Left ventricle myocardium inferior (tissue), 1 donor: ENCODE measurements at places on chromosomes 12 and 14.

- DNase-seq: no peak
These were observed 335.0 kb downstream of the BCL11B start for GRCh38 chr14:98937021-98937420.

DNA sequence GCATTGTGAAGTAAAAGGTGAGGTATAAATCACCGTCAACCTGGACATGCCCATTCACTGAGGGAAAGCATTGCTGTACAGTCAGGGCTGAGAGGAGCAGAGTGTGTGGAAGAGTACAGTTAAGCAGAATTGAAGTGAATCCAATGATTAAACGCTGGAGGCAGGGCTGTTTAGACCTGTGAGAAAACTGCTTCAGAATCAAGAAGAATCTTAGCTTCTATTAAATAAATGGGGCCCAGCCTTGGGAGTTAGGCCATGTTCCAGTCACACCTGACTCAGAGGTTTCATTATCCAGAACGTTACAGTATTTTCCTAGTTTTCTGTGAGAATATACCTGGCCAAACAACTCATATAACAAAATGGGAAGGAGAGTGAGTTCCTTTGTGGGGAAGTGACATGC lies 86.9 kb downstream of the ATP23 start:
- no peak for DNase-seq

DNA sequence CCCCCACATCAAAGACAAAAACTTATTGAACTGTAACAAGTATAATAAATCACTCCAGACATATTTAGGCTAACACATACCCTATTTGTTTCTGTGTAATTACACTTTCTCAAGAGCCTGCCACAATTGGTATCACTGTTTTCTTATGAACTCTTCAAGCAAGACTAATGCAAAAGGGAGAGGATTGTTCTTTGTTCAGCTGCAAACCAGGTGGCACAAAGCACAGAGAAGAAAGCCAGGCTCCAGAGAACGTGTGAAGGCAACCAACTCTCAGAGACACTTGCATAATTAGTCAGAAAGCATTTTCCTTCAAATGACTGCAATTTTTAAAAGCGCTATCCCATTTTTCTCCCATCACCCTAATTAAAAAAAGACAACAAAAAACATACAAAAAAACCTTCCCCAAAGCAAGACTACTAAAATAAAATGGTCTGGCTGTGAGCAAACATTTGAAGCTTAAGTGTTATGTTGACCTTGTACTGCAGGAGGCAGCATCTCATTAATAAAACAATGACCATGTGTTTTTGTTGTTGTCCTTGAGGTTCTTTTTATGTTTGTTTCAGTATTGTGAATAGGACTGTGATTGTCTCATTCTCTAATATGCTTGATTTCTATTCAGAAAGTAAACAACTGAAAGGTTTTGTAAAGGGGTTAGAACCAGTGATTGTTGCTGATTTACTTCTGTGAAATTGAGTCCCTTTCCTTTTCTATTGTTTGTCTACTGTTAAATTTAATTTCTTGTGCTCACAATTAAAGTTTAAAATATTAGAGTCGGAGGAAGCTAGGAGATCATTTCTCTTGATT lies 452.7 kb upstream of the PDE3A start:
- no peak for DNase-seq

- DNase-seq: no peak
These were observed 26.1 kb downstream of the KCTD10 start for GRCh38 chr12:109450980-109451379.

- DNase-seq: no peak
These were observed 61.2 kb downstream of the FBXL14 start for GRCh38 chr12:1533205-1533601.

- no peak for DNase-seq
These were observed 111.1 kb upstream of the PLEKHA5 start for GRCh38 chr12:19018302-19018970.

GRCh38 chr12:80170915-80171314 lies 71.6 kb downstream of the OTOGL start:
- DNase-seq: no peak

GRCh38 chr12:24975425-24975824 lies 26.5 kb upstream of the BCAT1 start:
- no peak for DNase-seq

GRCh38 chr14:27187136-27187535 lies 589.3 kb upstream of the NOVA1 start:
- no peak for DNase-seq

GRCh38 chr14:24372701-24373416 lies 4.9 kb downstream of the NFATC4 start:
- peak; percentile 69 for DNase-seq

GRCh38 chr12:54393743-54394142 lies 9.2 kb upstream of the ZNF385A start:
- DNase-seq: no peak

GRCh38 chr12:65557438-65558181 lies 266.7 kb upstream of the HMGA2 start:
- DNase-seq: no peak

DNA sequence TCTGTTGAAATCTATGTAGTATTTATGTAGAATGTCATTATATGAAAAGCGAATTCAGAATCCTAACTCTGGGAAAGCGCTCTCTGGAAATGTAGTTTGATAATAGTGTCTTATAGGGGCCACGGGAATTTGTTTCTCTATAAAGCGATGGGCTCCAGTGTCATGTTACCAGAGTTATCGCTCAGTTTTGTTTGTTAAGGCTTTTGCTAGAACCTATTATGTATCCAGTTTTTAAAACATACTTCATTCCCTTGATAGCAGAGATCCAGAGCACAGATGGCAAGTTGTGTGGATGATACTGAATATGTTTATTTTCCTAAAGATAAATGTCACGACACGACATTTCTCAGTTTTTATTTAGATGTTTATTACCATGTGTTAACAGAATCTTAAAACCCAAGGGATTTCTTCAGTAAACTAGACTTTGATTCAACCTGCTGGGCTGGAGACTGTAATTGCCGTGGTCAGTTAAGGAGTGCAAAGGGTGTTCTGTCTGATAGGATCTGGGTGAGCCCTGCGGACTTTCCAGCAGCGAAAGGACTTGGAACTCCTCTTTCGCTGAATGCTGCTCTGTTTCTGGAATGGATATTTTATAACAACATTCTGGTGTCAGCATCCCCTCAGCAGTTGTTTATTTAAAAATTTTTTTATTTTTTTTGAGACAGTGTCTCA lies 1.7 kb upstream of the DNAH10 start:
- no peak for DNase-seq

DNA sequence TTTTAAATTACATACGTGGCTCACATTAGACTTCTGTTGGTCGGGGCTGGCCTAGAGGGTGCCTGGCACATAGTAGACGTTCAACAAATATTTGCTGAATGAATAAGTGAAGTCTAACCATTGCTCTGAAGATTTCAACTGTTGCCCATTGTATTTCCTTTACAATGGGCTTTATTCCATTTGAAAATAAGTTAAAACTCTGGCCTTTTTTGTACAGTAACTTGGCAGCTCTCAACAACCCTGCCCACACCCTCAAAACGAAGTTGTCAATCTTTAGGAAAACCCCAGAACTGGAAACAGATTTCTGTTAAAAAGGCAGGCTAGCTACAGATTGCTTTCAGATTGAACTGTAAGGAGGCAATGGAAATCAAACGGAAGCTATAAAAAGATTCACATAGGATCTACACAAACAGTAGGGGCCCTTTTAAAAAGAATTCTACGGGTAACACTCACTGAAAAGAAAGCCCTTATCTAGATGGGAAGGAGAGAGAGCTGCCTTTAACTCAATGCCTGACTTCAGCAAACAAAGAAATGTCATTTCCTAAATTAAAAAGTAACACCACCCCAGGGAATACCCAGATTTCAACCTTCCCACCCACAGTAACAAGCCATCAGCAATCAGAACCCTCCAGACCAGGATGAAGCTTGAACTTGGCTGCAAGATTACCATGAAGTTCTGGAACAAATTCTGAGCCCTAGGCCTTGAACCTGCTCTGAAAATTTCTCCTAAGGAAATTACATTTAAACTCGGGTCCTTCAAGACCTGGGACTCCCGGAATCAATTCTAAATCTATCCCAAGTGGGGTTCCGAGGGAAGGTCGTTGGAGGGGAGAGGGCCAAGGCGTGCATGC lies 1.4 kb downstream of the WSB2 start:
- DNase-seq: no peak

GRCh38 chr14:22572562-22573058 lies 16.4 kb downstream of the DAD1 start:
- DNase-seq: no peak

GRCh38 chr12:42130672-42131402 lies 13.8 kb downstream of the GXYLT1 start:
- no peak for DNase-seq

GRCh38 chr12:112907415-112908157 lies 824 bp downstream of the OAS1 start:
- no peak for DNase-seq

DNA sequence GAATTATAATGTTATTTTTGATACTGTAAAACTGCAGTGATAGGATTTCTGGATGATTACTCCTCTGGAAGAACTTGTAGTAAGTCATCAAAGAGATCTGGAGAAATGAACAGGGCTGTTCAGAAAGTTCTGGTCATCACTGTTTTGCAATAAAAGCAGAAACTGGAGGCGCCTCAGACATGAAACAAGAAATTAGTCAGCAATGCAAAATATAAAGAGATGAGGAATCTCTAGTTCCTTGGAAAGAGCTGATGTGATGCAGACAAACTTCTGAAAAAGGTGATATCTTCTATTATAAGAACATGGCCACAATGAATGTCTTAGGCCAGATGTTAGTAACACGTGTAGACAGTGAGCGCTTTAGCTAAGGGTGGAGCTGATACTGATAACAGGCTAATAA lies 9.5 kb downstream of the ACIN1 start:
- DNase-seq: no peak

- DNase-seq: no peak
These were observed 215.5 kb downstream of the DPF3 start for GRCh38 chr14:72678356-72678755.

DNA sequence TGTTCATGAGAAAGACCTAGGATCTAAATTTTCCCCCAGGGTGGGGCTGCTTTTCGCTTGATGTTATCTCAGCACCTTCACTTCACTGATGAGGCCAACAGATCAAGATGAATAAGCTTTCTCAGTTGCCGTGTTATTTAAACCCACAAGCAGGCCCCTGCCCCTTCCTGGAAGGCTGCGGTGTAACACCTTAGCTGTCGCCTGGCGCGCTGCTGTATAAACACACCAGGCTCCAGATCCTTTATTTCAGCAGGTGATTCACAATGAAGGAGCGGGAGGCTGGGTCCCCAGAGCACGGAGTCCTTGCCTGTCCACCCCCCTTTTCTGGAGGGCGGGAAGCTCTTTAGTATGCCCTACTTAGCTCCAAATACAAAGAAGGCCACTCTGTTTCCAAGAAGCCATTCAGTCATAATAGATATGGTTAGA lies 515.4 kb downstream of the FUT8 start:
- DNase-seq: no peak

DNA sequence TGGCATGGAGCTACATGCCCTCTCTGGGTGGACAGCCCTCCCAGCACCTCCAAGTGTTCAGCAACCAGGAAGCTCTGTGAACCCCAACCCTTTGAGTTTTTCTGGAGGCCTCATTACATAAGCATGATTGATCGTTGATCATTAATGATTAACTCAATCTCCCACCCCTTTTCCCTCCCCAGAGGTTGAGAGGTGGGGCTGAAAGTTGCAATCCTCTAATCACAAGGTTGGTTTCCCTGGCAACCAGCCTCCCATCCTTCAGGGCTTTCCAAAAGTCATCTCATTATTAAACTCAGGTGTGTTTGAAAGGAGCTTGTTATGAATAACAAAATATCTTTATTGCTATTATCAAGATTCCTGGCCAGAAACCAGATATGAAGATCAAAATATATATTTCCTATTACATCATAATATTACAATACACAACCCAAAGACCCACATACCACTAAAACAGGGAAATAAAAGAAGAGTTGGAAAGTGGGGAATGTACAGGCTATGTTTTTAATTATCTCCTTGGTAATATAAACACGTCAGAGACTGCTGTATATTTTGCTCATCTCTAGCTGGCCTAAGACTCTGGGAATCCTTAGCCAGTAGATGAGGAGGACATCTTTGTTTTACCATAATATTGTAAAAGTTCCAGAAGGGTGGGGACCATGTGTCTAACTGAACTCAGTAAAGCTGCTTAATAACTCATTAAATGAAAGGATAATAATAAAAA lies 73.6 kb downstream of the SSPN start:
- no peak for DNase-seq

- no peak for DNase-seq
These were observed 7.1 kb downstream of the SLC39A5 start for GRCh38 chr12:56236985-56237384.

DNA sequence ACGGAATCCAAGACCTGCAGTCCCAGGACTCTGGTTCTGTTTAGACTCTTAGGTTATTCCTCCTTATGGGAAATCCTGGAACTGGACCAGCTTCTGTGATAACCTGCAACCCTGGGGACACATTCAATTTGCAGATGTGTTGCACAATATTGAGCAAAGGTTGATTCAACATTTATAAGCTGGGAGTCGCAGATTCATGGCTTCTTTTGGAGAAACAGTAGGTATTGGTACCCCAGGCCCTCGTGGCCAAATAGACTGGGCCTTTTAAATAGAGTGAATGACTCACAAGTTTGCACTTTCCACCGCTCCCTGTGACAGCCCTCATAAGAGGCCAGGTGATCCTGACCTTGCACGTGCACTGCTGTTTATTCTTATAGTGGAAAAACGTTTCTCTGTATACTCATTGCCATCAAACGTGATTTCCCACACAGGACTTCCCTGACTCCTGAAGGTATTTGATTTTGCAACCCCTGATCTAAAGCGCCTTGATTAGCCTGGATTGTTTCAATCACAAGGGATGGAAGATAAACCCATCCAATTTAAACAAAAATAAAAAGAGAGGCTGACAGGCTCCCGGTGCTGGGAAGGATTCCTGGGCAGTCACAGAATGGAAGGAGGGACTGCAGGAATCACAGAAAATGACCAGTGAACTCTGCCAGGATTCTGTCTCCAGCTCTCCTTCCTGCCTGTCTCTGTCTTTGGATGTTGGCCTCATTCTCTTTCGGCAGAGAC lies 98.0 kb downstream of the VCPKMT start:
- DNase-seq: no peak

DNA sequence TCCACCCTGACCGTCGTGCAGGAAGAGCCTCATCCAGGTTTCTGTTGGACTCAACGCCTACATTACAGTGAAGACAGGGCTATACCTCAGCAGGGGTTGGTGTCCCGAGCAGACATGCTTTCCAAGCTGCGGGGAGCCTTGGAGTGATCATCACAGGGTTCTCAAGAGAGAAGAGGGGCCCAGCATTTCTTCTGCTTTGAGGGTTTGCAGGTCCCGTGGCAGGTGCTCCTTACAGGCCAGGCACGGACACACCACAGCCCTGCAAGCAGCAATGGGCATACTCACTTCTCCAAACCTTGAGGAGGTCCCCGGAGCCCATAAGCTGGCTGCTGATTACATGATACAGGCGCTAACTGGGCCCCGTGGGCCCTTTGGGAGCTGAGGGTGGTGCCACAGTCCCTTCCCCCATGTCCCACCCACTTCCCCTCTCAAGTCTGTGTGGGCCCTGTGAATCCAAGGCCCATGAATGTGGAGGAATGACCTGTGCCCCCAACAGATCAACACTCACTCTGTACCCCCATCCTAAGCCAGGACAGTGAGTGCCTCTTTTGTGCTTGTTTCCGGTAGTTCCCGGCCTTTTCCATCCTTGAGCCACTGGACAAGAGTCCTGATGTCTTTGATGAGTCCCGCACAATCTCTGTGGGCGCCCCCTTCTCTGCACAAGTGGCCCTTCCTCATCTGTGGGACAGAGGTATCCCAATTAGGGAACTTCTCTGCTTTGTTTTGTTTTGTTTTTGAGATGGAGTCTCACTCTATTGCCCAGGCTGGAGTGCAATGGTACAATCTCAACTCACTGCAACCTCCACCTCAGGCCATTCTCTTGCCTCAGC lies 1.1 kb downstream of the AQP2 start:
- no peak for DNase-seq
